ENCODE measurements at places on chromosomes 7 and 10. TPM values are rescaled to one million over a fixed set of nuclear protein-coding genes. Genes with fewer than 3 reads are reported as not detected.

GRCh38 chr7:93145354-93145753, 2.8 kb downstream of the SAMD9L start:
- no peak for DNase-seq

DNA sequence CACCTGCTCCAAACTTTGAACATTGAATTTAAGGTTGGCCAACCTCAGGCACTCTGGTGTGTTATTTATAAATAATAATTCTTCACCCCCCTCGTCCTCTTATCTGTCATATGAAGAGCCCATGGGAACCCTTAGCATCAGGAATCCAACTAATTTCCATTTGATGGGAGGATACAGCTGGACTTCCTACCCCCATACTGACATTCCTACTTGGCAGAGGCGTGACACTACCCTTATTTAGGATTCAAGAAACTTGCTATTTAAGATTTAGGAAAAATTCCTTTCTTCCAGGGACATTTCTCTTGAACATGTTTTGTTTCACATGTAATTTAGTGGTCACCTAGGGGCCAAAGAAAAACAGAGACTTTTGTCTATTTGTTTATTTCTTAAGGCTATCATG, 171.9 kb upstream of the NRP1 start:
- no peak for DNase-seq

Gene DYNC1I1
- not detected for total RNA-seq

DNA sequence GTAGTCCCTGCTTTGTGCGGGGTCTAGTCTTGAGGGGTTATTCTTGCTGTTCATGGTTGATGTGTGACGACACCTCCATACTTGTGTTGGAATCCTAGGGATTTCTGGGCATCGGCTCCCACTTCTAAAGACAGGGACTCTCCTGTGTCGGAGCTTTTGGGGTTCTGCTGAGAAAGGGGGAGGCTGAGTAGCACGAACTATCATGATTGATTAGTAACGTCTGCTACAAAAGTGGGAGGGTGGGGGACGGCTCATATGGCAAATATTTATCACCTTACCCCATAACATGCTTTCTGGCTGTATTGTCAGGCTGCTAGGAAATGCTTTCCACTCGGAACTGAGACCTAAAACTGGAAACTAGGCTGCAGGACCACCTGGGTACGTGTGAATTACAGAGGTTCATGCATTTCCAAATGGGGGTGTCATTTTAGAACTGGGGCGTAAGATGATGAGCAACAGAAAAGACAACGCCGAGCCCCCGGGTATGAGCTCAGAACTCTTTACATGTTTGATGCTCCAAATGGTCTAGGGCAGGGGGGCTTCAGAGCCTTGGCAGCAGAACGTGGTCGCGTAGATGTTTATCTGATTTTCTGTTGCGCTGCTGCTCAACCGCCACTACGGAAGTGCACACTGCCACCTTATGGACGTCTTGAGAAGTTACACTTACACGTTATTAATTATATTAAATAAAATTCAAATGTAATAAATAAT, 15.1 kb upstream of the NME8 start:
- DNase-seq, result peak; percentile 33

Gene MBL2
- not detected for total RNA-seq

DNA sequence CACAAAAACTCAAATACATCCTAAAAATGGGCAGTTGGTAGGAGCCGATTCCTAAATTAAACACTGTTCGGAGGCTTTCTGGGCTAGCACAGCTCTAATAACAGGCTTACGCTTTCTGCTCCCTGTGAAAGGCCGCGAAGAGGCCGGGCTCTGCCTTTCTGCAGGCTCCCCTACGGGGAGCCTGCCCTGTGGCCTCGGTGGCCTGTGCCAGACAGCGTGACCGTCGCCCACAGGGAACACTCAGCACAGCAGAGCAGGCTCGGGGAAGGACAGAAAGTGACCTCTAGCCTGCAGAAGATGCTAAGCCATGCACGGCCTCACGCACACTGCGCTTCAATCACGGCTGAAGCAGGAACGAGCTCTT, 64.2 kb downstream of the DIP2C start:
- no peak for DNase-seq

Gene ENTPD1
- total RNA-seq, result 0.53 TPM

Gene RET
- total RNA-seq, result 0.67 TPM

Gene FZD1
- total RNA-seq, result 0.21 TPM

- no peak for DNase-seq
These were observed 131.5 kb downstream of the RPS24 start for GRCh38 chr10:78165172-78165571.

Gene NME8
- not detected for total RNA-seq

GRCh38 chr10:98929709-98930108, 305.9 kb downstream of the HPSE2 start:
- DNase-seq, result no peak

Gene GSTO2
- 6.8 TPM for total RNA-seq

GRCh38 chr7:42076870-42077269, 160.1 kb downstream of the GLI3 start:
- DNase-seq, result no peak

DNA sequence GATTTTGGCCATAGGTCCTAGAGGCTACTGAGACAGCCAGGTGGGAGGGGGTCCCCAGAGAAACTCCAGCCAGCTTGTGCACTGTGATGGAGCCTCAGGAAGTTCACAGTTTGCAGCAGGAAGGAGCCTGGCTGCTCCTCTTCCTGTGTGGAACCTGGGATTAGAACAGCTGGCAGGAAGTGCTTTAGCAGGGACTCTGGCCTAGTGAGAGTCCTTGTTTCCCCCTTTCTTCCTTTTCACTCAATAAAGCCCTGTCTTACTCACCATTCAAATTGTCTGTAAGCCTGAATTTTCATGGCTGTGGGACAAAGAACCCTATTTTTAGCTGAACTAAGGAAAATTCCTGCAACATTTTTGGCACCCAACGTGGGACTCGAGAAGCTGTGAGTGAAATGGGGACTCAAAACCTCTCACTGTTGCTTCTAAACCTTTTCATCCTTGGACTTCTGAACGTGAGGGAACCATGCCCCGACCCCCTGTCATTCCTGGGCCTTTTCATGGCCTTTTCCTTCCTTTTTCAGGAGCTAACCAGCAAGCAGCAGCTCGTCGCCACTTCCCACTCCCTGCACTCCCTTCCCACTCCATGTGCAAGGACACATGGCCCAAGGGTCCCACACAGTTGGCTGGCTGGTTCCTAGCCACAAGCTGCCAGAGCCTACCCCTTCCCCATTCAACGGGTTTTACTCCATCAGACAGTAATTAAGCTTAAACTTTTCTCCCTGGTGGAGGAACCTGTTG, 32.8 kb upstream of the SORCS3 start:
- DNase-seq, result no peak
